ELR (cell line): ENCODE measurements at places on chromosomes 16 and 17.

DNA sequence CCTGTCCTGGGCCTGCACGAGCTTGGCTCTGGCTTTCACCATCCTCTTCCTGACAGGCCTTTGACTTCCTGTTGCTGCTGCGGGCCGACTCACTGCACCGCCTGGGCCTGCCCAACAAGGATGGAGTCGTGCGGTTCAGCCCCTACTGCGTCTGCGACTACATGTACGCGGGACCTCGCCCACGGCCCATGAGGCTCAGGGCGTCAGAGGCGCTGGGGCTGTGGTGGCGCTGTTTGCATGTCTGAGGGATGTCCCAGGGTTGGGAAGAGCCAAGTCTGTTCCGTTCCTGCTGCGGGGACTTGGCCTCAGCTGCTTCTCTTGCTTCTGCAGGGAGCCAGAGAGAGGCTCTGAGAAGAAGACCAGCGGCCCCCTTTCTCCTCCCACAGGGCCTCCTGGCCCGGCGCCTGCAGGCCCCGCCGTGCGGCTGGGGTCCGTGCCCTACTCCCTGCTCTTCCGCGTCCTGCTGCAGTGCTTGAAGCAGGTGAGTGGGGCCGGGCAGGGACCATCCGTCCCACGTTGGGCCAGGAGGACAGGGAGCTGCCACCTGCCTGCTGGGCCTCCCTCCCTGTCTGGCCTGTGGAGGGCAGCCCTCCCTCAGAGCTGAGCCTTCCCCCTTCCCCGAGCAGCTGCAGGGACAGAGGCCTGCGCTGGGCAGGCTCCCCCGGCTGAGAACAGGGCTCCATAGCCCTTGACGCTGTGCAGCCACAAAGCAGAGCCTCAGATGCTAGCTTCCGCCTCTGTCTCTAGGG lies 23.8 kb downstream of the TSC2 start:
- no peak for DNase-seq

GRCh38 chr16:2799859-2800226 lies 1.6 kb downstream of the PRSS41 start:
- DNase-seq, result no peak

- peak; percentile 93 for DNase-seq
These were observed 199.1 kb downstream of the KATNIP start for GRCh38 chr16:27748868-27749546.

DNA sequence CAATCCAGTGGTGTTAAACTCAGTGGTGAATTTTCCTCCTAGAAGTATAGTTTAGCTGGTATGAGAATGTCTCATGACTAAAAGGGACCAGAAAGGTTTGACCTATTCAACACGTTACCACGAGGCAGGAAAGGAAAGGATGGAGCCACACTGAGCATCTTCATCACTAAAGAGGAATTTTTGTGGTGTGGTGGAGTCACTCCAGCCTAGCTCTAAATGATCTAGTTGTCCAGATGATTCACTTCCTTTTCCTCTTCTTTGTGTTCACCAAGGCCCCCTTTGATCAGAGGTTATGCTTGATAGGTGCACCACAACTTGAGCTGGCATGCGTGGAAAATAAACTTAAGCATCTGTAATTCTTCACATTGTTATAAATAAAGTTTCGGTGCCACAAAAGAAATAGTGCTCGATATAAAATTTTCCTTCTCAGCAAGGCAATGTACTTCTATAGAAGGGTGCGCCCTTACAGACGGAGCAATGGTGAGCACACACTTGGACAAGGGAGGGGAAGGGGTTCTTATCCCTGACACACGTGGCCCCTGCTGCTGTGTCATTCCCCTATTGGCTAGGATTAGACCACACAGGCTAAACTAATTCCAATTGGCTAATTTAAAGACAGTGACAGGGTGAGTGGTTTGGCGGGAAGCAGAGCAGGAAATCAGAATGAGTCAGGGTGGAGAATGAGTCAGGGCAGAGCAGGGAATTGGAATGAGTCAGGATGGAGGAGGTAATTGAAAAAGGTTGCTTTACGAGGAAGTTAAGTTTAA lies 254.6 kb downstream of the HS3ST3A1 start:
- peak; percentile 98 for DNase-seq

DNA sequence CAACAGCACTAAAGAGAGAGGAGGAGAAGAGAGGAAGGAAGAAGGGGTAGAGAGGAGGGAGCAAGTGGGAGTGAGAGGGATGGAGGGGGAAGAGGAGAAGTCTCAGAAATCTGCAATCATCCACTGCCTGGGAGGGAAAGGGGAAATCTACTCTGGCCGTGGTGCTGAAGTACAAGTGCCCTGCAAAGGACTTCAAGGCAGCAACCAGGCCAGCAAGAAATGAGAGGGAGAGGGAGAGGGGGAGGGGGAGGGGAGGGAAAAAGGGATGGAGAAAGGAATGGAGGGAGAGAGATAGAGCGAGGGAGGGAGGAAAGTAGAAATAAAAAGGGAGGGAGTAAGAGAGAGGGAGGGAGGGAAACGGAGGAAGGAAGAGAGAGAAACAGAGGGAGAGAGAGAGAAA lies 130.8 kb upstream of the EEF2KMT start:
- no peak for DNase-seq
